ENCODE measurements at places on chromosomes 11 and 22. TPM values are rescaled to one million over a fixed set of nuclear protein-coding genes. Genes with fewer than 3 reads are reported as not detected.
A peak's percentile ranks its signal among the peaks of the same experiment; 100 is the strongest.

PLAAT3 gene
- total RNA-seq: 21.2 TPM

MS4A3 gene
- not detected for total RNA-seq

SYT9 gene
- total RNA-seq: 0.15 TPM

DNA sequence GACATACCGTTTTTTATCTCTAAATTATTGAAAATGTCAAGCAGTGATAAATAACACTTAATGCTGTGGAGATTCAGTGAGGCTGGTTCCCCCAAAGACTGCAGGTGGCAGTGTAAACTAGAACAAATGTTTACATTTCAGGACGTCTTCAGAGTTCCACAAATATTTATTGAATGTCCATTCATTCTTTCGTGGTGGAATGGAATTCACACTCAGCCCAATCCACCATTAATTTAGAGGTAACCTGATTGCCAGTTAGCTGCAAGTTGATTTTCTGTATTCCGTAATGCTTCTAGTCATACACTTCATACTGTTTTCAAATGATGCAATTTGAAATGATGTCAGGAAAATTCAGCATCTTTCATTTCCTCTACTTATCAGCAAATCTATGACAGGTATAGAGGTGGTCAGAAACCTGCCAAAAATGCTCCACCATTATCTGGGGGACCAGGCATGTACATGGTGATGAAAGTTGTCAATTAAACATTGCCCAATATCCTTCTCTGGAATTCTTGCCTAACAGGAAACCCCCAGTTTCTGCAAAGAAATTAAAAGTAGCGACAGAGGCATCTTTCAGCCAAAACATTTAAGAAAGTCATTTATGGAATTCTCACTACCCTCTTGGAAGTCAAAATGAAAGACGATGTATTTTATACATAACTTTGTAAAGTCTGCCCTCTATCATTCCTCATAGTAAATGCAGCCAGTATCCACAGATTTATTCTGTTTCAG lies 94.3 kb upstream of the BMAL1 start:
- H3K4me3 ChIP-seq: peak overlapping the region; percentile 52
- H3K4me1 ChIP-seq: peaks cover 6% of the 10 kb centered on the region
- no peaks in the 10 kb centered on the region for H3K27me3 ChIP-seq
- no peak for DNase-seq
- peaks cover 4% of the 10 kb centered on the region for H3K36me3 ChIP-seq

NEFH gene
- 2.8 TPM for total RNA-seq

DNA sequence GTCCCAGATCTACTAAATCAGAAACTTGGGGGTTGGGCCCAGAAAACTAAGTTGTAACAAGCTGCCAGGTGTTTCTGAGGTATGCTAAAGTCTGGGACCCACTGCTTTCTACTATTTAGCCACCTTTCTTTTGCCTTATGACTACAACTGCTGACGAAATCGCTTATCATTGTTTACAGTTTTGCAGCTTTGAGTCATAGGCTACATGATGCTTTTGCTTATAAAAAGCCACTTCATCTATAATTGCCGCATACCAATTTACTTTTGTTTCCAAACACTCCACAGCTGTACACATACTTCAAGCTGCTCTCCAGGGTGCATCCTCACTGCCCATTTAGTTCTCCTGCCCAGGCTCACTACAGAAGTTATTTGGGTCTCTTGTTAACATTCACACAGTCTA lies 144.7 kb downstream of the ENTHD1 start:
- peaks cover 2% of the 10 kb centered on the region for H3K36me3 ChIP-seq
- H3K27ac ChIP-seq: no peak overlapping the region
- no peaks in the 10 kb centered on the region for H3K4me1 ChIP-seq

GRCh38 chr11:11171854-11172253 lies 181.2 kb downstream of the CSNK2A3 start:
- no peak overlapping the region for H3K4me3 ChIP-seq
- peaks cover 64% of the 10 kb centered on the region for H3K4me1 ChIP-seq
- DNase-seq: no peak
- no peaks in the 10 kb centered on the region for H3K36me3 ChIP-seq

DNA sequence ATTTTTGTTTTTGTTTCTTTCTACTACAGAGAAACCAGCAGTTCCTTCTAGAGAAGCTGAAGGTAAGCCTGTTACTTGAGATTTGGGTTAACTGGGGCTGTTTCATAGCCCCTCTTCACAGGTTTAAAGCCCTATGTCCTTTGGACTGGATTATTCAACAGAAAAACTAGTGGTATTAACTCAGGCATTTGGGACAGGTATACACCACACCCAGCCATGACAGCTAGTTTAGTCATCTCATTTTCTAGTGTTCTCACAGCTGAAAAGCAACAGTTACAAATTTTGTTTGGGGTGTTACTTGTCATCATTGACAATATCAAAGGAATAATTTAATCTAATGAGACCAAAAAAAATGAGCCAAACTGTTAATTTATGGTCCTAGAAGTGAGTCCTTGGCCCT lies 14.0 kb downstream of the LAYN start:
- H3K27ac ChIP-seq: no peak overlapping the region
- H3K4me1 ChIP-seq: peaks cover 33% of the 10 kb centered on the region
- H3K27me3 ChIP-seq: no peaks in the 10 kb centered on the region
- H3K4me3 ChIP-seq: no peak overlapping the region

SUSD2 gene
- 1.00 TPM for total RNA-seq

DNA sequence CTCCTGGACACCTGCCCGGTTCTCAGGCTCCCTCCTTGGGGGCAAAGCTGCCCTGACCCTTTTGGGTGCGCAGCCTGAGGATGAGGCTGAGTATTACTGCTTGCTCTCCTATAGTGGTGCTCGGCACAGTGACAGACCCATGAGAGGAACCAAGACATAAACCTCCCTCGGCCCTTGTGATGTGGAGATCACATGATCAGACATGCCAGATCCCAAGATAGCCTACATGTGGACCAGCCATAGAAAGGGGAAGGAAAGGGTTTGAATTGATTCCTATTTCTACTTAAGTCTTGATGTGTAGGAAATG lies 125.3 kb downstream of the VPREB1 start:
- no peak overlapping the region for H3K4me3 ChIP-seq
- no peak for DNase-seq
- H3K27me3 ChIP-seq: peaks cover 63% of the 10 kb centered on the region
- H3K36me3 ChIP-seq: no peaks in the 10 kb centered on the region

GRCh38 chr11:35792846-35793192 lies 130.2 kb downstream of the TRIM44 start:
- H3K4me3 ChIP-seq: no peak overlapping the region
- DNase-seq: no peak
- H3K27me3 ChIP-seq: no peaks in the 10 kb centered on the region
- H3K36me3 ChIP-seq: peaks cover 2% of the 10 kb centered on the region

DNA sequence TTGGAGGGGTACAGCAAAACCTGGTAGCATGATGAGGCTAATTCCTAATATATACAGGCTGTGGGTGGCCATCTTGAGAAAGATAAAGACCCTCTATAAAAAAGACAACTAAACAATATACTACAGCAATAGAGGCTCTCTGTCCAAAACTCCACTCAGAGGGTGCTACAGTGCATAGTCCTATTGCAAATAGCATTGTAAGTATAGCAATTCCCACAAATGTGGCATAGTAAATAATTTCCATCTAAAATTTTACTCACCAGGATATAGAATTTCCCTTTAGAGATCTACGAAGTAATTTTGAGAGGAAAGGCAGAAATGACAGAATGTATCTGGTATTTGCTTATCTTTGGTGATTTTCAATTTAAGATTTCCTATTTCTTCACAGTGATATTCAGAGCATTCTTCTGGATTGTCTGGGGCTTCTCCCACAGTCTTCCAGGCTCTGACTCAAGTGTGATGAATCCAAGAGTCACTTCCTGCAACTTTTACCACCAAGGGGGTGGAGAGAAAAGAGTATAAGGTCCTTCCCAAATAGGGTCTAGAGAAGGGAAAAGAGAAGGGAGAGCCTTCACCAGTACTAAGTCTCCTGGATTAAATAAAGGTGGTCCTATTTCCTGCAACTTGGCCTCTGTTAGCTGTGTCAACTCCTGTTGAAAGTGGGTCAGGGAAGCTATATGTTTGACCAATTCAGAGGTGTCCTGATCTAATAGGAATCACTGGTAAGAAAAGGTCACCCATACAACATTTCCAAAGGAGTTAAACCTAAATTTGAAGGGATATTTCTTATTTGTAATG lies 1054.7 kb upstream of the CNTN5 start:
- H3K36me3 ChIP-seq: no peaks in the 10 kb centered on the region
- H3K4me3 ChIP-seq: no peak overlapping the region
- no peaks in the 10 kb centered on the region for H3K27me3 ChIP-seq
- H3K27ac ChIP-seq: peak overlapping the region; percentile 24
- peaks cover 16% of the 10 kb centered on the region for H3K4me1 ChIP-seq
- no peak for DNase-seq

Measured in chondrocyte (in vitro differentiated cells).